ACHN (cell line): ENCODE measurements at places on chromosomes 2 and 18.

DNA sequence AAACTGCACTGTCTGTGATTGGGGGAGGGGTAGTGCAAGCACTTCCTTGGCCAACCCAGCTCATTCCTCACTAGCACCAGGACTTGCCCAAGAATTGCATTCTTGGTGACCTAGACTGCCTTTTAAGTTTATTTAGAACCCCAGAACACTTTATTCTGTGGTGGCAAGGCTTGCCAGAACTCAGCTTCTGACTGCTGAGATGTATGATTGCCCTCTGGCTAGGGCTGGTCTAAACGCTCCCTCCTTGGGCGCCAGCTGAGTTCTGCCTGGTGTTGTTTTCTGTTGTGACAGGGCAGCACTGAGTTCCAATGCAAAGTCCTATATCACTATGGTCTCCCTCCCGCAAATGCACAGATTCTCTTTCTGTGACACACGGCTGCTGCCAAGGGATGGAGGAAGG, 247.7 kb downstream of the ZNF385B start:
- no peak for DNase-seq

DNA sequence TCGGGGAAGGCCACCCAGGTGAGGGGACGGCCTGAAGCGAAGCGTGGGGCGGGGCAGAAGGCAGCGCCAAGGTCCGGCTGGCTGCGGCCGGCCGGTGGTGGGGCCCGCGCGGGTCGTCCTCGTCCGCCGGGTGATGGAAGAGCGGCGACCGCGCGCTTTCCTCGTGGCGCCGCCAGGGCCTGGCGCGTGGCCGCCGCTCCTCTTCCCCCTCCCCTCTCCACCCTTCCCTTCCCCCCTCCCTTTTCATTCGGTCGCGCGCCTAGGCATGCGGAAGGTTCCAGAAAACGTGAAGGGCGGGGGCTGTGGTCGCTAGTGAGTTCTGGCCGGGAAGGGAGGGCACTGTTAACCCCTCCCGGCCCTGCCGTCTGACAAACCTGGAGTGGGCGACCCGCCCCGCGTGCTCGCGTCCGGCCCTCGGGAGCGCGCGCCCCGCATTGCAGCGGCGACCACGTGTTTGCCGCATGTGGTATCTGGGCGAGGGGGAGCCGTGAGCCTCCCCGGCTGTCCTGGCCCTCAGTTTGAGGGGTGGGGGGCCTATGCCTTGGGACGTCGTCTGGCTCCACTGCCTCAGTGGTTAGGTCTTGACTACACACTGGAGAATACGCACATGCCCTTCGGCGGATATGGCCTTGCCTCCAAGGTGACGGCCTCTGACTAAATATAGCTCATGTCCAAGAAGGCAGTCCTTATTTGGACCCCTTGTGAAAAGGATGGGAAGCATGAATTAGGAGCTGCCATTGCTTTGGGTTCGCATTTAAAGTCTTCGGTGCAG, 579 bp downstream of the MAT2A start:
- peak; percentile 54 for DNase-seq

- no peak for DNase-seq
Measured at GRCh38 chr2:121359716-121360565, 74.9 kb upstream of the TFCP2L1 start.

GRCh38 chr18:58152216-58152615, 108.2 kb downstream of the NEDD4L start:
- DNase-seq: no peak

- DNase-seq: no peak
Measured at GRCh38 chr2:22930781-22931180, 454.2 kb upstream of the KLHL29 start.

DNA sequence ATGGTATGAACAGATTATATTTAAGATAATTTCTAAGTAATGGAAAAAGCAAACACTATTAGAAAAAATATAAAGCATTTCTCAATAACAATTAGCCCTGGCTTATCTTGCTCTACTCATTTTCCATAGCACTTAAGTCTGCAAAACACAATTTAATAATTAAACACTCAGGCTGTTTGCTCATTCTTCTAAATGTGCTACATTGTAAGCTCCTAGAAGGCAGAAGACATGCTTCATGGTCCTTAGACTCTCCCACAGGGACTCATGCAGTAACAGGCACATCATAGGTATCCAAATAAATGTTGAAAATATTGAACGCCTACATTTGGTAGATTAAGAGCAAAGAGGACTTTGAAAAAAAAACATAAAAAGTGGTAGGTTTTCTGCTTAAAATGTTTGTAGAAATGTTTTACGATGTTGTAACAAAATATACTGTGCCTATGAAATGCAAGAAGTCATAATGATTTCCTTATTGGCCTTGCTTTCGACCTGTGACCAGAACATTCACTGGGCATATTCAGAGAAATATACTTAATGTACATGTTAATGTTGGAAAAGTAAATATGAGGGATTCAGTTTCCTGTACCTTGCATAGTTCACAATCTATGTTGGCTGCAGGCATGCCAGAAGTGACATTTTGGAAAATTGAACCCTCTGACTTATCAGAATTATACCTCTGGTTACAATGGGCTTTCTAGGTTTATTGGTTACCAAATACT, 27.2 kb downstream of the G6PC2 start:
- no peak for DNase-seq

DNA sequence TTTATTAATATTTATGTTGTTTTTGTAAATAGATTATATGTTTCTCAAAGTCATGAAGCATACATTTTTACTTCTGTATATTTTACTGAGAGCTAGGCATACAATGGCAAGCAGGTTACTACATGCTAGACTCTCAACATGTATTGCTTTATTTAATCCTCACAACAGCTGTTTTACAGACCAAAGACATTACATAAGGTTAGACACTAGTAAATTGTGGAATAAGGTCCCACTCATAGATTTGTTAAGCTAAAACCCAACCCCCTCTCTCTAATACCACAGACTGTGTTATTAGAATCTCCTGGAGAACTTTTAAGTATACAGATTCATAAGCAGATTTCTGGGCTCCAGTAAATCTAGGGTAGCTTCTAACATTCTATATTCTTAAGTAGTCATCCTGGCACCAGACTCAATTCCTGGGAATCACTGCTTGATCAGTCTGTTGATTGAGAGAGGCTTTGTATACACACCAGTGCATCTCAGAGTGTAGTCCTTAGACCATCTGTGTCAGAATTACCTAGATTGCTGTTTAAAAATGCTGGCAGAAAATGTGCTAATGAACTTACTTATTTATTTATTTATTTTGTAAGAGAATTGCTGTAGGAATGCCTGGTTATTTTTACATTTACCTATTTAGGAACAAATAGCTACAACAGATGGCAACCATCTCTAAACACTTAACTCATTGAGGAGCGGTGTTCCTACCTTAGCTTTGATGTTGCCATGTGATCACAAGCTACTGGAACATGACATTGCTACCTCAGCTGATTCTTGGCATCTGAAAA, 153.5 kb upstream of the CAVIN2 start:
- DNase-seq: no peak

DNA sequence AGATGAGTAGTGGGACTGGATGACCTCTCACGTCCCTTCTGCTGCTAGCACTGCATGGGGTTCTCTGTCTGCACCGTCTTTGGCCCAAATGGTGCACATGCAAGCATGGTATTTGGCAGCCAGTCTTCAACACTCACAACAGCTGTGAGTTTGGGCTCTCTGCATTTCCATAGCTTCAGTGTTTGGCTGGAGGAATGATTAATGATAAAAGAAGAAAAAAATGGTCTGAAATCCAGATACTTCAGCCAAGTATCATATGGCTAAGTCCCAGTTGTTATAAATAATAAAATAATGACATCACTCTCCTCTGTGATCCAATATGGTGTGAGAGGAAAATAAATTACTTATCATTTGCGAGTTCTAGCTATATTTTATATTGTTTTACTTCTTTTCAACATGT, 173.3 kb downstream of the DCDC2C start:
- DNase-seq: no peak

DNA sequence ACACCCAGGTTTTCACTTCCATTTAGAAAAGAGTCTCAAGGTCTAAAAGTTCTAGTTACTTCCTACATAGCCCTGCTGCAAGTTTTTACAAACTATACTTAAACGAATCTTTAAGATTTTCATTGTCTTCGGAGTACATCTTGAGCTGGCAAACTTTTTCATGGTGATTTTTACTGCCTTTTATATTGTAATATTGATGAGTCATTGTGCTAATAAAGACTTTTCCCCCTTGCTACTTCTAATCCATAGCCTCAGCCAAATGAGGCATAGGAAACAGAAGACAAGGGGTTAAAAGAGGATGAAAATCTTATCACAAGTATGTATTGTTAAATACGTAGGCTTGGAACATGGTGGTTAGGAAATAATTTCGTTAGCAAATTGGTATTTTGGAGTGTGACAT, 4.1 kb downstream of the DPP10 start:
- DNase-seq: no peak

DNA sequence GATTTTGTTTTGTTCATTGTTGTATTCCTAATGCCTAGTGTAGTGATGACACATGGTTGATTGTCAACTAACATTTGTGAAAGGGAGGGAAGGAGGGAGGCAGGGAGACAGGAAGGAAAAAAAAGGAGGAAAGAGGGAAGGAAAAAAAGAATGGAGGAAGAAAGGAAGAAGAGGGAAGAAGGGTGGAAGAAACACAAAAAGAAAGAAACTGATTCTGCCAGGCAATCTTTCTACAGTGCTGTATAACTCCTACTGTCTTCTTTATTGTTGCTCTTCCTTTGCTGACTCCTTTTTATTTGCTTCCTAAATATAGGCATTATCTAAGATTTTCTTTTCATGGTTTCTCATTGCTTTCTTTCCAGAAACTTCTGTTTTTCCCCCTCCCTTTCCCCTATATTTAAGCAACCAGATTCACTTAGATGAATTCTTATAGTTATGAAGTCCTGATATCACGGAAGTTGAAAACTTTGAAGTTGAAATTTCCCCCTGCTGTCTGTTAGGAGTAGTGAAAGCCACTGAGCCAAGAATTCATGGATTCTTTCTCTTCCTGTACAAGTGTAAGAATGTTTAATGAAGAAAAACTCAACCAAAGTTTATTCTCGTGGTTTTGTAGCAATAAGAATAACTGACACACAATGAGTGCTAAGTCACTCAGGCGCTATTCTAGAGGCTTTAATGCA, 305.1 kb upstream of the FSHR start:
- DNase-seq: peak; percentile 7

DNA sequence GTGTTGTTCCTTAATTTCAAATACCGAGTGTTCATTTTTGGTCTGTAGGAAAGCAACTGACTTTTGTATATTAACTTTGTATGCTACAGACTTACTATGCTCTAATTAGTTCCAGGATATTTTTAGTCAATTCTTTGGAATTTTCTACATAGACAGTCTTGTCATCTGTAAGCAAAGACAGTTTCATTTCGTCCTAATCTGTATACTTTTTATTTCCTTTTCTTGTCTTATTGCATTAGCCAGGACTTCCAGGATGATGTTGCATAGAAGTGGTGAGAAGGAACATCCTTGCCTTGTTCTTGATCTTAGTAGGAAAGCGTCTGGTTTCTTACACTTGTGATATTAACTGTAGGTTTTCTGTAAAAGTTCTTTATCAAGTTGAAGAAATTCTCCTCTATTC, 56.5 kb downstream of the EPC2 start:
- DNase-seq: no peak

DNA sequence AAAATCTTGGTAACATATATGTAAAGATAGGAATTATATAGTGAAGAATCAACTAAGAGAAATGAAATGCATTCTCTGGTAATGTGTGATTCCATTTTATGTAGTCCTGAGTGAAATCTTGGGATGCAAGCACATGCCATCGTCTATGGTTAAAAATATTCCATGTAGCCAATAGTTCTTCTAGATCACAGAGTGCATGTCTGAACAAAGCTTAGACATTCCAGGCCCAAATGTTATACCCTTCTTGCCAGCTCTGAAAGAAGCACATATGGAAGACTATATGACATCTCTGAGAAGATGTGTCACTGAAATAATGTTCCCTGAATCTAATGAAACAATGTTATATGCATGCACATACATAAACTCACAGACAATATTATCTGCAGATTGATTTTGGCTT, 92.3 kb upstream of the TFPI start:
- DNase-seq: no peak

DNA sequence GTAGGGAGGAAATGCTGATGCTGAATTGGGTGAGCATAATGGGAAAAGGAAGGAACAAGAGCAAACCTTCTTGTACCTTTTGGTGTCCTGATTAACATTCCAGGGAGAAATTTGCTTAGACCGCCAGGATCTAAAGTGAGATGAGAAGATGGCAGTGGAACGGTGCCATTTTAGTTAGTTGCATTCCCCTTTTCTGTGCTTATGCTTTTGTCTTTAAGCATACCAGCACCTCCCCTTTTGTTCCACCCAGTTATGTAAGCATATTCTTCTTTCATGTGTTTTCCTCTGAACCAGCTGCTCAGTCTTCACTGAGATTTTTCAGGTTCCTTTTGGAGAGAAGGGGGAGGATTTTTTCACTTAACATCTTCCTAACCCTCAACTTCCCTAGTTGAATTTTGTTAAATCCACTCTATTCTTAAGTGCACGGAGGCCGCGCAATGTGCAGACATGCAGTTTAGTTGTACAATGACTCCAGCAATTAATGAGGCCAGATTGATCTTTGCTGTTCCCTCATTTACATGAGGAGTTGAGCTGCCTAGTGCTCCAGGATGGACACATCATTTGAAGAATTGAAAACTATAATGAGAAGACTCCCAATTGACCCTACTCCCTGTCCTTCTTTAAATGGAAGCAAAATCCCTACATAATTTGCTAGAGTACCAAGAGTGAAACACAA, 73.9 kb downstream of the MAP4K4 start:
- DNase-seq: no peak

GRCh38 chr2:69087211-69087911, 74.4 kb downstream of the ANTXR1 start:
- DNase-seq: no peak

GRCh38 chr2:13106302-13106701, 389.6 kb downstream of the TRIB2 start:
- no peak for DNase-seq

GRCh38 chr2:192499476-192499875, 304.7 kb upstream of the TMEFF2 start:
- no peak for DNase-seq

- no peak for DNase-seq
Measured at GRCh38 chr2:218026244-218026643, 23.4 kb upstream of the TNS1 start.

- DNase-seq: no peak
Measured at GRCh38 chr18:63155910-63156773, 163.4 kb downstream of the BCL2 start.

DNA sequence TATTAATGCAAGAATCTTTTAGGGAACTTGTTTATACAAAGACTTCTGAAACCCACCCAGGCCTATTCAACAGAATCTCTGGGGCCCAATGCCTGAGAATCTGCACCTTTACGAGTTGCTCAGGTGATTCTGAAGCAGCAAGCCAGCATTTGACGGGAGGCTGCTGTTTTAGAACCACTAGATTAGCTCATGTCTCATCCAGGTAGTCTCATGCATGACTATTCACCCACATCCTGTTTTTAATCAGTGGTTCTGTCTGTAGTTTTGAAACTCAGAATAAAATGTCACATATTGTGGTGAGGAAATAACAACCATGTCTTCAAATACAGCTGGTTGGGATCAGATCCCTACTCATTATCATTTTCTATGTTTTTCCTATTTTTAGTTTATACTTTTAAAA, 39.5 kb downstream of the CYTIP start:
- no peak for DNase-seq
